ENCODE measurements at places on chromosomes 6 and 20.

- DNase-seq: no peak
These were observed 86.0 kb upstream of the NXT1 start for GRCh38 chr20:23264545-23264944.

GRCh38 chr20:39631557-39631956 lies 669.4 kb downstream of the DHX35 start:
- no peak for DNase-seq

DNA sequence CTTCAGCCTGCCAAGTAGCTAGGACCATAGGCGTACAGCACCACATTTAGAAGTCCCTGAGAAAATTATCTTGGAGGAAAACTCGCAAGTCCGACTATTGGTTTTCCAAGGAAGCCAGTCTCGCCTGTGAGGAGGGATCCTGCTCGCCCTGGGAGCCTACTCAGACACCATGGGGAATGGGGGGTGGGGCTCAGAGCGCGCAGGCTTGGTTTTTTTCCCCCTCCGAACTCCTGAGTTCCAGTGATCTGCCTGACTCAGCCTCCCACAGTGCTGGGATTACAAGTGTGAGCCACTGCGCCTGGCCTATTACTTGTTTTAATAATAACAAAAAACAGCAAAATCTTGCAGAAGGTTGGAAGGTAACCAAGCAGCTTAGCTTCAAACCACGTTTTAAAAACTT lies 153.7 kb downstream of the OR2B2 start:
- no peak for DNase-seq

DNA sequence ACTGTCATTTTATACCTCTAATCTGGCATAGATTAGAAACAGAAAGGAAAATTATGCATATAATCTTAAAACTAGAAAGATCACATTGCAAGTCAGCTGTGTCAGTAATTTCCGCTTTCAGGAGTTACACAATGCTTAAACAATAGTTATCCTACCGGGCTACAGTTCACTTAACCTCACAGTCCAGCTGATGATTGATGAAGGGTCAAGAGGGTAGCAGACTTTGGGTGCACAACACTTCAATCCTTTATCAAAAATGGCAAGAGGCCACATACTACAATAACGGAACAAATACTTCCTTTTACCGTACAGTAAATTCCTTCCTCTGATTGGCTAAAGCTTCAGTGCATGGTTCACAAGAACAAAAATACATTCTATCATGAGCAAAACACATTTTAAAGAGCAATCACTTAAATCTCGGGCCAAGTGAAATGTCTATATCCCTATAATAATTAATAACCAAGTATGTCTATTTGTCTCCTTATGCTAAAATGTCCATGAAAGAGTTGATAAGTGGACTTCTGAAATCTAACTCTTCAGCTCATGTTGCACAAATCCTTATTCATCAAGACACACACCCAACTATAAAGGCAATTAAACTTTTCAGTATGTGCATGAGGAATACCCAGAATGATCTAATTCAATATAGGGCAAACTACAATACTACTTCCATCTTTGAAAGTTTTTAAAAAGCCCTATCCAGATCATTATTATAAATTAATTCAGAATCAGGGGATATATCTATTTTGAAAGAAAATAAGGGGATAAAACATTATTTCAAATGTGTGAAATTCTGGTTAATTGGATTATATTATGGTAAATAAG lies 76.8 kb downstream of the HIVEP2 start:
- DNase-seq: no peak

- no peak for DNase-seq
These were observed 3.3 kb downstream of the KCNK5 start for GRCh38 chr6:39225946-39226437.

GRCh38 chr20:35515949-35516645 lies 13.4 kb downstream of the C20orf173 start:
- DNase-seq: no peak

- DNase-seq: no peak
These were observed 22.4 kb downstream of the ZMYND8 start for GRCh38 chr20:47334022-47334551.

- DNase-seq: no peak
These were observed 37.6 kb downstream of the TTLL9 start for GRCh38 chr20:31908016-31908415.

DNA sequence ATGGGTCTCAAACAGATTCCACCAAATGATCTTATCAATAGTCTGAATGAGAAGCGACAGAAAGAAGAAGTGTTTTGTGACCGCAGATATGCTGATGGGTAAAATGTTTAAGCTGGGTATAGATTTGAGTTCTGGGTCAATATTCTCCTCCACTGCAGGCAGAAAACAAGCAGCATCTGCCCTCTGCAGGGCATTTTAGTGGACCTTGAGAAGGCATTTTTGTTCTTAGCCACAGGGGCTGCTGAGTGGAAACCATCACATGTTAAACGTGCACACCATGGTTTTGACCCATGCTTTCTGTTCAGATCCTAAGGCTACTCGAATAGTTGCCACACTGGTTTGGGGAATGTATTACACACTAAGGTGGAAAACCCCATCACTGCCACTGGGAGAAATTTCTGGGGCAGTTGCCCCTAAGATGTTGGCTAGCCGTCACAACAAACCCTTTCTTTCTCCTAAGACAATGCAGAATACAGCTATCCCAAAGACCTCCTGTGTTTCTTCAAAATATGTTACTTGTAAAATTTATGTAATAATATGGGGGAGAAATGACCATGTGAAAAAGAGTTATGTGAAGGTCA lies 5.5 kb downstream of the POU3F2 start:
- DNase-seq: no peak

- DNase-seq: no peak
These were observed 392.4 kb downstream of the BMP2 start for GRCh38 chr20:7159903-7160302.

GRCh38 chr6:134495203-134495889 lies 177.4 kb upstream of the SGK1 start:
- no peak for DNase-seq

GRCh38 chr6:22716721-22717120 lies 147.4 kb downstream of the HDGFL1 start:
- DNase-seq: no peak

DNA sequence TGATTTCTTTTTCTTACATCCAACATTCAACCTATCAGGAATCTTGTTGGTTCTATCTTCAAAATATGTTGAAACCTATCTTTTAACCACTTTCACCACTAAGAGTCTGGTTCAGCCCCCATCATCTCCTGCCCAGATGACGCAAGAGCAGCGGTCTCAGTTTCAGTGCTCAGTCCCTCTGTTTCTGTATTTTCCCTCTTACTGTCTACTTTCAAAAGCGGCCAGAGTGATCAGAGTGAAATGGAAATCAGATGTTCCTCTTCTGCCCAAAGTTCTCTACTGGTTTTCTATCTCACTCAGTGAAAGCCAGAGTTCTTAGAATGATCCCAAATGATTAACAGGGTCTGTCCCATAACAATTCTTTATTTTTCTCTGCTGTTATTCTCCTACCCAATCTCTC lies 147.9 kb upstream of the PDE7B start:
- no peak for DNase-seq

GRCh38 chr20:63834491-63834880 lies 3.4 kb upstream of the ZBTB46 start:
- no peak for DNase-seq

GRCh38 chr20:51221791-51222408 lies 199.0 kb upstream of the KCNG1 start:
- no peak for DNase-seq

DNA sequence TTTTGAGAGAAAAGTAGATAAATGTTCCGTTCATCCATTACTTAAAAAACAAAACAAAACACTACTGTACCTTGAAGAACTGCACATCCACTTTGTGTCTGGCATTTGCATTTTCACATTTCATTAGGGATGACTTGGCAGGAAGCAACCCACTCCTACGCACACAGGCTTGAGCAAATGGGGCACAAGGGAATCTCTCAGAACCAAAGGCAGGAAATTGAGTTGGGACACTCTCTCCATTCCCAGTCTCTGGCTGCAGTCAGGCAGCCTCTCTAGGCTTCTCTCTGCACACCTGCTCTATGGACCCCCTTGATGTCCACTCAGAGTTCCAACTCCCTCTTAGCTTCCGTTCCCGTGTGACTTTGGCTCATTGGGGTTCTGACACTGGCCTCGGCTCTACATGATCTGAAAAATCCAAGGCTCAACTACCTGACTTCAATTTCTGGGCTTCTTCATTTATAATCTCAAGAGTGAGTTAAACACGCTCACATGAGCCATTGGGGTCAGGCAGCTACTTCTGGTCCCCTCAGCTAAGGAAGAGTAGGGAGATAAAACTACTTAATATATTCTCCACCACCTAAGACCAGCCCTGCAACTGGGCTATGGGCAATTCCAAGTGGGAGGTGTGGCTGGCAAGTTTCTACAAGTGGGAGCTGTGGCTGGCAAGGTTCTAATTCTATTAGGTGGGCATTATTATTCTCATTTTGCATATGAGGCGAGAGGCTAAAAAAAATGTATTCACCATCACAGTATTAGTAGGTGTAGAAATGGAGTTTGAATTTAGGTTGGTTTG lies 251.9 kb downstream of the SOD2 start:
- DNase-seq: no peak

DNA sequence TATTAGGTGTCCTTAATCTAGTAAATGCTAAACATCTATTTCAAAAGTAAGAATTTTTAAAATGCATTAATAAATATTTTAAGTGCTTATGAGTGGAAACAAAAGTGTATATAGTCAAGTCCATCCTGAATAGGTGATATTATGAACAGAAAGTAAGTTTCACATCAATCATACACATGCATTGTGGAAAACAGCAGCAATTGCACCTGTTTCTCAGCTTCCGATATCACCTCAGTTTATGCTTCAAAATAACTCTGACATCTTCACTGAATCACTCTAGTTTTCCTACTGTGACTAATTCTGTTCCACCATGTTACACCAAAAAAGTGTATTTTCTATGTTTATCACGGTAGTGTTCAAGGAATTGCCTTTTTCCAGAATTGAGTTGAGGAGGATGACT lies 172.6 kb upstream of the MANEA start:
- DNase-seq: no peak

GRCh38 chr6:127868338-127868737 lies 32.5 kb downstream of the THEMIS start:
- no peak for DNase-seq

DNA sequence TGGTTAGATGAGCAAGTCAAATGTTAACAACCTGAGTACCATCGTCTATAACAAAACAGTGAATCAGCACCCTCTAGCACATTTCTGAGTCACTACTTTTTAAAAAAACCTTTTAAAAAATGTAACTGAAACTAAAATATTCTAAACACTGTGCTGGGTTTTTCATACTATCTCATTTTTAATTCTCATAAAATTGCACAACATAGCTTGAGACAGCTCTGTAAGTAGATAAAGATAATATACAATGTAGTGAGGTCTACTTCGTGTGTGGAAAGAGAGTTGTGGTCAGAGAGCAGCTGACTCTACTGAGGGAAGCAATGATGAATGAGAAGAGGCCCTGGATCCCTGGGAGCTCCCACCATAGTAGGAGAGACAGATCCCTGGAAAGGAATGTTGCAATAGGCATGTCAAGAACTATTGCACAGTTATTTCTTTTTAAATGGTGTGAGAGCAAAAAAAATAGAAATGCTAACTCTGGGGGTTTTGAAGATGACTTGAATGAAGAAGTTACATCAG lies 13.6 kb upstream of the CALHM6 start:
- DNase-seq: no peak

DNA sequence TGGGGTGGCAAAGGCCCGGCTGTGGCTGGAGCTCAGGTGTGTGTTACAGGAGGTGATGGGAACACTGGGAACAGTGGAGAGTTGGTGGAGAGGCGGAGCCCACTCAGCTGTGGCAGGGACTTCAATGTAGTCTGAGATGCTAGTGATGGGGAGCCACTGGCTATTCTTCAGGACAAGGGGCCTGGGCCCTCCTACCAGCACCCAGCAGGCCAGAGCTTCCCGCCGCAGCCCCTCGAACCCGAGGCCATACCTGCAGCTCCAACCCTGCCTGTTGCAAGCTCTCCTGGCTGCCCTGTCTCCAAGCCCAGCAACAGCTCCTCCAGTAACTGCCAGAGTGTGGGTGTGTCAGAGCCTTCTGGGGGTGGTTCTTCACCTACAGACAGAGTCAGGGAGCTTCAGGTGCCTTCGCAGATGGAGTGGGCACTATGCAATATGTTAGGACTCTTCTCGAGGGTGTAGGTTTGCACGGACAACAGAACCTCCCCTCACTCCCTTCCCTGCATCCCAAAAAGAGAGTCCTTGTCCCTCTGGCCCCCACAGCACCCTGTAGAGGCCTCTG lies 146.2 kb upstream of the MLN start:
- DNase-seq: no peak

- DNase-seq: no peak
These were observed 8.7 kb downstream of the ARMC12 start for GRCh38 chr6:35745509-35745908.

GRCh38 chr6:140068801-140069200 lies 694.4 kb upstream of the CITED2 start:
- no peak for DNase-seq

- no peak for DNase-seq
These were observed 11.6 kb upstream of the ARMC12 start for GRCh38 chr6:35725081-35725708.

GRCh38 chr6:144264270-144265060 lies 20.7 kb upstream of the UTRN start:
- no peak for DNase-seq

DNA sequence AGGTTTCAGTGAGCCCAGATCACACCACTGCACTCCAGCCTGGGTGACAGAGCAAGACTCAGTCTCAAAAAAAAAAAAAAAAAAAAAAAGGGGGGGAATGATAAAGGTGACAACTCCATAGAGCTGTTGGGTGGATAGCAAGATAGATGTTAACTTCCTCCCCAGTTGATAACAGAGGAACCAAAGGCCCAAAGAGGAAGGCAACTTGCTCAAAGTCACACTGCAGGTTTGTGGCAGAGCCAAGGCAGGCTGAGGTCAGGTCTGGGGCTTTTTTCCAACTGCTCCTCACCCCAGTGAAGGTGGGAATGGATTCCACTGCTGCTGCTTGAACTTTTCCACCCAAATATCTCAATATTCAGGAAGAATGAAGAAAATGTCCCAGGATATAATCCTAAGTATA lies 26.7 kb downstream of the HCK start:
- no peak for DNase-seq

DNA sequence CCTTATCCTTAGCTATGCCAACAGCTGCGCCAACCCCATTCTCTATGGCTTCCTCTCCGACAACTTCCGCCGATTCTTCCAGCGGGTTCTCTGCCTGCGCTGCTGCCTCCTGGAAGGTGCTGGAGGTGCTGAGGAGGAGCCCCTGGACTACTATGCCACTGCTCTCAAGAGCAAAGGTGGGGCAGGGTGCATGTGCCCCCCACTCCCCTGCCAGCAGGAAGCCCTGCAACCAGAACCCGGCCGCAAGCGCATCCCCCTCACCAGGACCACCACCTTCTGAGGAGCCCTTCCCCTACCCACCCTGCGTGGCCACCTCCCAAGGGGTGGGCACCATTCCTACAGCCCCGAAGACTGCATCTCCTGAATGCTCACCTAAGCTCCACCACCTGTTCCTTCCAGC lies 1.3 kb downstream of the SSTR4 start:
- no peak for DNase-seq

DNA sequence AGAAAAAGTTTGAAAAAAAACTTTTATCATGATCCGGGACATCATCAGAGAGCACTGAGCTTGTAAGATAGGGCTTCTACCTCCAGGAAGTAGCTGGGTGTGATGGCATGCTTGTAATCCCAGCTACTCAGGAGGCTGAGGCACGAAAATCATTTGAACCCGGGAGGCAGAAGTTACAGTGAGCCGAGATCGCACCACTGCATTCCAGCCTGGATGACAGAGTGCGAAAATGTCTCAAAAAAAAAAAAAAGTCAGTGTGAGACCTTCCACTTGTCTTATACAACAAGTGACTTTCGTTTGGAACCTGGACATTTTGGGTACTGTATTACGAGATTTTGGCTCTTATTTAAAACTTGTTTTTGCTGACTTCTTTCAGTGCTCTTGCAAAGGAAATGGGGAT lies 5.9 kb upstream of the SLC13A3 start:
- no peak for DNase-seq

Measured in NCI-H2107 (cell line).